ENCODE measurements at places on chromosomes 16 and 17. TPM values are rescaled to one million over a fixed set of nuclear protein-coding genes. Genes with fewer than 3 reads are reported as not detected.

DNA sequence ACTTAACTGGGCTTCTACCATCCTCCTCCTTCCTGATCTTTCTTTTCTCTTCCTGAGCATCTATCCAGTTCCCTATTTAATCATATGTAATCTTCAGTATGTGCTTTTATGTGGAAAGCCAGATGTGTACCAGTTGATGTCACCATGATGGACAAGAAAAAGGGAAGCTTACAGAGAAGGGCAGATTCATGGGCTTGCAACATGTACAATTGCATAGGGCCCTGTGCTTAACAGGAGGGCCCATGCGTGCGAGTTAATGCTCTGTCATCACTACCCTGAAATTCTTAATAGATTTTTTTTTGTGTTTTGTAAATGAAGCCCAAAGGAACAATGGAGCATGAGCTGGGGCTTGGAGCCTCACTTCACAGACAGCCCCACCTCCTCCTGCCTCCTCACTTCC, 124.3 kb downstream of the CDH13 start:
- DNase-seq, result no peak

The DYNLRB2 gene
- not detected for total RNA-seq

- no peak for DNase-seq
Observed at GRCh38 chr17:155576-155975, 18.2 kb downstream of the SCGB1C2 start.

- no peak for DNase-seq
Observed at GRCh38 chr17:13337864-13338371, 263.8 kb downstream of the HS3ST3A1 start.

The SEPTIN1 gene
- total RNA-seq, result 0.38 TPM

Data from kidney epithelial cell (primary cell).